ENCODE measurements at places on chromosomes 11 and 22. TPM values are rescaled to one million over a fixed set of nuclear protein-coding genes. Genes with fewer than 3 reads are reported as not detected.

DNA sequence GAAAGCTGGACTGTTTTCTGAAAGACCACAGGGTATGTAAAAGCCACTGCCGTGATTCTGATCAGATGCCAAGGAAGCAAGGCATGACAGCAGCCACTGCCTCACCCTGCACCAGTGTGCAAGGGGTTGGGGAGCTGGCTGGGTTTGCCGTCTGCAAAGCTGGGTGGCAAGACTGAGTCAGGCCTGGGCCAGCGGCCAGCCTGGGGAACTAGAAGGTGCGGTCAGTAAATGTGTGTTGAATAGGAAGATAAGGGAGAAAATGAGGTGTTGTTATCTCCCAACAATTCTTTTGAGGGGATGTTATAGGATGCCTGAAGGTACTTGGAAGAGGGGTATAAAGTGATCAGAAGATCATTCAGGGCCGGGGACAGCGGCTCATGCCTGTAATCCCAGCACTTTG, 8.0 kb downstream of the VSTM5 start:
- H3K36me3 ChIP-seq: no peaks in the 10 kb centered on the region
- H3K4me3 ChIP-seq: no peak overlapping the region
- peaks cover 4% of the 10 kb centered on the region for H3K4me1 ChIP-seq
- H3K27me3 ChIP-seq: peaks cover 8% of the 10 kb centered on the region
- H3K27ac ChIP-seq: no peak overlapping the region

- peaks cover 18% of the 10 kb centered on the region for H3K4me1 ChIP-seq
- no peak for DNase-seq
- H3K36me3 ChIP-seq: no peaks in the 10 kb centered on the region
- peaks cover 45% of the 10 kb centered on the region for H3K27me3 ChIP-seq
- H3K4me3 ChIP-seq: no peak overlapping the region
- H3K27ac ChIP-seq: no peak overlapping the region
Observed at GRCh38 chr11:13261591-13262061, 16.0 kb upstream of the BMAL1 start.

DNA sequence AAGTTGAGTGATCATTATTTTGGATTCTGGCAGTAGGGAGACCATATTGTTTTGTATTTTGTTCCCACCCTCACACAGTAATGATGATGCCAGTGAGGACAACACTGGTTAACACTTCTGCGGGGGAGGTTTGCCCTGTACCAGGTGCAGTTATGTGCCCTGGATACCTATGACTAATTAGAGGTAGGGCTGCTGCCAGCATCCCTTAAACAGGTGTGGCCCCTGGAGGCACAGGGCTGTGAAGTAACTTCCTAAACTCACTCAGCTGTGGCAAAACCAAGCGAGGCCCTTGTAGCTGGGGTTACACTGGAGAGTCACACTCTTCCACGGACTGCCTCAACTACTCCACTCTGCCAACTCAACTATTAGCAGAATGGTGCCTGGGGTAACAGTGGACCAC, 64.5 kb downstream of the MCM5 start:
- H3K27me3 ChIP-seq: no peaks in the 10 kb centered on the region
- H3K27ac ChIP-seq: no peak overlapping the region
- no peak for DNase-seq

GRCh38 chr11:7444091-7444981, 41.0 kb upstream of the OLFML1 start:
- H3K27ac ChIP-seq: no peak overlapping the region
- H3K4me3 ChIP-seq: no peak overlapping the region
- no peak for DNase-seq
- H3K4me1 ChIP-seq: no peaks in the 10 kb centered on the region

DNA sequence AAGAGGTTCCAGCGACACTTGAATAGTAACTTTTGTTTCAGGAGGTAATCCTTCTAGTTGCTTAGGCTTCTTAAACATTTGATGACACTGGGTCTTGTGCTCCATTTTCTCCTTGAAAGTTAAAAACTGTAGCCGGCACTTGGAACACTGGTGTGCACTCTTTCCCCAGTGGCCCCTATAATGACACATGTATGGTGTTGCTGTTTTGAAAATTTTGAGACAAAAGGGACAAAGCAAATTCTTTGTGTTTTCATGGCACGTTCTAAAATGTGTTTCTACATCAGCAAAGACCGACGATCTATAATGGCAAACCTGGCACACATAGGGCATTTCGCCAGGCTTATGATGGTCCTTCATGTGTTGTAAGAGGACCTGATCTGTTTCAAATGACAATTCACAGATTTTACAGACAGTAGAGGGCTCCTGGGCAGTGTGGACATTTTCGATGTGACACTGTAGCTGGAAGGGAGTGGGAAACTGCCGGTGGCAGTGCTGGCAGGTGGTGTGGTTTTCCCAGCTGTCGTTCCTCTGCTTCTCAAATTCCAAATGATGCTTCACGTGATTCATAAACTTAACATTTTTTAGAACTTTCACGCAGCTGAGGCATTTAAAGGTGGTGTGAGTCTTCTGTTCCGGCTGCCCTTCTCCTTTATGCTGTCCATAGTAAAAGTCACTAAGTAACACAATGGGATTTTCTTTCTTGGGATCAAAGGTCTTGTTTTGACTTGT, 20.5 kb downstream of the ZNF280B start:
- DNase-seq: no peak
- peaks cover 34% of the 10 kb centered on the region for H3K36me3 ChIP-seq
- H3K4me3 ChIP-seq: no peak overlapping the region

DNA sequence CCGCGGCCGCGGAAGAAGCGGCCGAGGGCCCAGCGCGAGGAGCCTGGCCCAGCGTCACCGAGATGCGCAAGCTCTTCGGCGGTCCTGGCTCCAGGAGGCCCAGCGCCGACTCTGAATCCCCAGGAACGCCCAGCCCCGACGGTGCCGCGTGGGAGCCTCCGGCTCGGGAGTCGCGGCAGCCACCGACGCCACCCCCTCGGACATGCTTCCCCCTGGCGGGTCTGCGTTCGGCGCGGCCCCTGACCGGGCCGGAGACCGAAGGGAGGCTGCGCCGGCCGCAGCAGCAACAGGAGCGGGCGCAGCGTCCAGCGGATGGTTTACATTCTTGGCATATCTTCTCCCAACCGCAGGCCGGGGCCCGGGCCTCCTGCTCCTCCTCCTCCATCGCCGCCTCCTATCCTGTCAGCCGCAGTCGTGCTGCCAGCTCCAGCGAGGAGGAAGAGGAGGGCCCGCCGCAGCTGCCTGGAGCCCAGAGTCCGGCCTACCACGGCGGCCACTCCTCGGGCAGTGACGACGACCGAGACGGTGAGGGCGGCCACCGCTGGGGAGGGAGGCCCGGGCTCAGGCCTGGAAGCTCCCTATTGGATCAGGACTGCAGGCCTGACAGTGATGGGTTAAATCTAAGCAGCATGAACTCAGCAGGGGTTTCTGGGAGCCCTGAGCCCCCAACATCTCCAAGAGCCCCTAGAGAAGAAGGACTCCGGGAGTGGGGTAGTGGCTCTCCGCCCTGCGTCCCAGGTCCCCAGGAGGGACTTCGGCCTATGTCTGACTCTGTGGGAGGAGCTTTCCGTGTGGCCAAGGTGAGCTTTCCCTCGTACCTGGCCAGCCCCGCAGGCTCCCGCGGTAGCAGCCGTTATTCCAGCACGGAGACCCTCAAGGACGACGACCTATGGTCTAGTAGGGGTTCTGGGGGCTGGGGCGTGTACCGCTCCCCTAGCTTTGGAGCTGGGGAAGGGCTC, 1.2 kb downstream of the ARHGEF17 start:
- peaks cover 42% of the 10 kb centered on the region for H3K4me1 ChIP-seq
- H3K27ac ChIP-seq: peak overlapping the region; percentile 84
- no peaks in the 10 kb centered on the region for H3K36me3 ChIP-seq
- H3K27me3 ChIP-seq: no peaks in the 10 kb centered on the region
- peak; percentile 65 for DNase-seq
- peak overlapping the region; percentile 69 for H3K4me3 ChIP-seq

- H3K27ac ChIP-seq: no peak overlapping the region
- H3K4me3 ChIP-seq: no peak overlapping the region
- H3K4me1 ChIP-seq: no peaks in the 10 kb centered on the region
Observed at GRCh38 chr22:32444068-32444467, 20.2 kb downstream of the BPIFC start.

DNA sequence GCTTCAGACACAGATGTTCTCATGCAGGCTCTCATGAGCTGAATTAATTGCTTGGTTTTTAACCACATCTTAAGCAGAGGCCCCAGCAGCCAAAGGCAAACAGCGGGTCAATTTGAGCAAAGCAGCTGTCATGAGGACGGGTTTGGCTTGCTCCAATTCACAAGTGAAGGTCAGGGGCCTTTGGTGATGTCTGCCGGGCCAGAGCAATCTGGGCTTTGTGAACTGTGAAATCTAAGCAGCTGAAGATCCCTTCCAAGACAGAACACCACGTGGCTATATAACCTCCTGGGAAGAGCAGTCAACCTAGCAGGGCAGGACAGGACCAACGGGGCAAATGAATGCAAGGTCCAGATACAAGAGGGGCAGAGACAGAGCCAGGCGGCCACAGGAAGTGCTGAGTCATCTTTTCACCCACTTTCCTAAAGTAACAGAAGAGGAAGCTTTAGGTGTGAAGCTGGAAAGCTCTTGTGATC, 187.3 kb upstream of the B3GAT1 start:
- no peak overlapping the region for H3K4me3 ChIP-seq
- H3K27me3 ChIP-seq: peaks cover 14% of the 10 kb centered on the region
- no peak for DNase-seq

- H3K27me3 ChIP-seq: no peaks in the 10 kb centered on the region
- H3K4me1 ChIP-seq: peaks cover 5% of the 10 kb centered on the region
- DNase-seq: no peak
- H3K27ac ChIP-seq: peak overlapping the region; percentile 2
- H3K36me3 ChIP-seq: no peaks in the 10 kb centered on the region
Observed at GRCh38 chr11:40328890-40329614, 1130.4 kb downstream of the LRRC4C start.

DNA sequence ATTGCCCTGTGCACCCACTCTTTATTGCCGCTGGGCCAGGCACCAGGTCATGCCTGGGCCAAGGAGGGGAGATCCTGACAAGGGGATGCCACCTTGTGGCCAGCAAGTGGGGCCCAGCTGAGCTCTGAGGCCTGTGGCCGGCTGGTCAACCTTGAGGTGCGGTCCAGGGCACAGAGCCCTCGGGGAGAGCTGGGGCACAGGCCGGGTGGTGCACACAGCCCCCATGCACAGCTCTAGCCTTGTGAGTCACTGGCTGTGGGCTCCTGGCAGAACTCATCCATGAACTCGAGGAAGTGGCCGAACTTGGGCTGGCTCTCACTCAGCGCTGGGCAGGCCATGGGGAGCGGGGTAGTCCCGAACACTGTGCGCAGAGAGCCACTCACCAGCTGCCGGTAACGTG, 94.3 kb downstream of the RNF169 start:
- no peaks in the 10 kb centered on the region for H3K27me3 ChIP-seq
- H3K27ac ChIP-seq: no peak overlapping the region
- H3K4me1 ChIP-seq: no peaks in the 10 kb centered on the region
- H3K36me3 ChIP-seq: peaks cover 17% of the 10 kb centered on the region
- H3K4me3 ChIP-seq: no peak overlapping the region

DNA sequence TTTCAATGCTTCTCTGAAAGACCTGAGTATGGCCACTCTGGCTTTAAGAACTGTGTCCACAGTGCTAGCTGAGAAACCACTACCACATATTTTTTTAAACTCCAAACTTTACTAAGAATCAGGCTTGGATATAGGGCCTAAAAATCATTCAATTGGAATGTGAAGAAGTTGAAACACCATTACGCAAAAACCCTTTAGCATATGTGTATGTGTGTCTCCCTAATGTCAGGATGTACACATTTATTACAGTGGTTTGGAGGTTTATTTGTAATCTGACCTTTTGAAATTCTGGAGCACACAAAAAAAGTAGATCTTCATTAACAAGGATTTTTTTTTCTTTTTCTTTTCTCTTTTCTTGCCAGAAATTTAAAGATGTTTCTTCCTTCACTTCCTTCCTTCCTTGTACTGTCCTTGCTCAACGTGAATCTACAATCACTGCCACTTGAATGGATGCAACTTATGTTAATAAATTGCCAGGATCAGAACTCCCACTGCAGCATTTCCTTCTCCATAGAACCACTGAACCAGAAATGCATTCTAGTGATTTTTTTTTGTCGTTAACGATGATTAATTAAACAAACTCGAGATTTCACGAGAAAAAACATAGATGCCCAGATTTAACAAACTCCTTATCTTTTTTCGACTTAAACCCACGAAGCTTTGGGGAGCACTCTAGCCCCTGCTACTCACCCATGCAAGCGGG, 3.1 kb upstream of the ADM start:
- peak overlapping the region; percentile 93 for H3K4me3 ChIP-seq
- no peak for DNase-seq
- H3K27me3 ChIP-seq: peaks cover 49% of the 10 kb centered on the region
- H3K4me1 ChIP-seq: peaks cover 20% of the 10 kb centered on the region

- no peak overlapping the region for H3K27ac ChIP-seq
- DNase-seq: no peak
- H3K36me3 ChIP-seq: no peaks in the 10 kb centered on the region
- no peak overlapping the region for H3K4me3 ChIP-seq
- H3K27me3 ChIP-seq: peaks cover 62% of the 10 kb centered on the region
- no peaks in the 10 kb centered on the region for H3K4me1 ChIP-seq
Observed at GRCh38 chr11:2472428-2473186, 27.8 kb downstream of the KCNQ1 start.

- no peaks in the 10 kb centered on the region for H3K36me3 ChIP-seq
- H3K27ac ChIP-seq: peak overlapping the region; percentile 95
- no peak for DNase-seq
Observed at GRCh38 chr22:49548356-49549202, 279.1 kb downstream of the BRD1 start.

DNA sequence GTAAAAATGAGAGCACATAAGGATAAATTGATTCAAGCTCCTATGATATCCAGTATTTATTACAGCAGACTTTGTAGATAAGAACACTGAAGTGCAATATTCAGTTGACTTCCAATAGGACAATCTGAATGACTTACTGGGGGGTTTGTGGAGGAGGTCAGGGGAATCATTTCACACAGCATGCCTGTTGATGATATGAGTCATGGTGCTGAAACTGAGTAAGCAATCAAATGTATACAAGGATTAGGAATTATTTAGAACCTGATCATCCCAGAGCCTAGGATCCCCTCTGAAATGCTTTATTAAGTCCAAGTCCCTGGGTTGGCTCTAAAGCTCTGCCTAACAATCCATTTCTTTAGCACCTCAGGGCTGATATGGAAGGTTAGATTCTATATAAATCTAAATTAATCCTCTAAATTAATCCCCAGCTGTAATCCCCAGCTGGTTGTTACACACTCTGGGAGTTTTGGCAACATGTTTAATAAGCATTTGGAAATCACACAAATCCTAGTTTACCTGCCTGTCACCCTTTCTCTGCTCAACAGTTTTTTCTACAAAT, 326.4 kb downstream of the GUCY1A2 start:
- H3K36me3 ChIP-seq: peaks cover 17% of the 10 kb centered on the region
- peaks cover 1% of the 10 kb centered on the region for H3K4me1 ChIP-seq
- H3K4me3 ChIP-seq: no peak overlapping the region
- no peaks in the 10 kb centered on the region for H3K27me3 ChIP-seq
- no peak overlapping the region for H3K27ac ChIP-seq

ALG8 gene
- 60.4 TPM for total RNA-seq

CCDC81 gene
- total RNA-seq: 1.3 TPM

DEFB131B gene
- not detected for total RNA-seq

KRTAP5-11 gene
- total RNA-seq: not detected

SPTBN2 gene
- total RNA-seq: 55.0 TPM

Data from progenitor cell of endocrine pancreas (in vitro differentiated cells).